Fibroblast of mammary gland (primary cell): ENCODE measurements at places on chromosomes 3 and 15.

DNA sequence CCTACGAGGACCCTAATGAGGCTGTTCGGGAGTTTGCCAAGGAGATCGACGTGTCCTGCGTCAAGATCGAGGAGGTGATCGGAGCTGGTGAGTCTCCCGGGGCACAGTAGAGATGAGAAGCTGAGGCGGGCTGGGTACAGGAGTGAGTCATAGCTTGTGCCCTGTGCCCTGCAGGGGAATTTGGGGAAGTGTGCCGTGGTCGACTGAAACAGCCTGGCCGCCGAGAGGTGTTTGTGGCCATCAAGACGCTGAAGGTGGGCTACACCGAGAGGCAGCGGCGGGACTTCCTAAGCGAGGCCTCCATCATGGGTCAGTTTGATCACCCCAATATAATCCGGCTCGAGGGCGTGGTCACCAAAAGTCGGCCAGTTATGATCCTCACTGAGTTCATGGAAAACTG lies 17.9 kb downstream of the EPHB3 start:
- DNase-seq = no peak

DNA sequence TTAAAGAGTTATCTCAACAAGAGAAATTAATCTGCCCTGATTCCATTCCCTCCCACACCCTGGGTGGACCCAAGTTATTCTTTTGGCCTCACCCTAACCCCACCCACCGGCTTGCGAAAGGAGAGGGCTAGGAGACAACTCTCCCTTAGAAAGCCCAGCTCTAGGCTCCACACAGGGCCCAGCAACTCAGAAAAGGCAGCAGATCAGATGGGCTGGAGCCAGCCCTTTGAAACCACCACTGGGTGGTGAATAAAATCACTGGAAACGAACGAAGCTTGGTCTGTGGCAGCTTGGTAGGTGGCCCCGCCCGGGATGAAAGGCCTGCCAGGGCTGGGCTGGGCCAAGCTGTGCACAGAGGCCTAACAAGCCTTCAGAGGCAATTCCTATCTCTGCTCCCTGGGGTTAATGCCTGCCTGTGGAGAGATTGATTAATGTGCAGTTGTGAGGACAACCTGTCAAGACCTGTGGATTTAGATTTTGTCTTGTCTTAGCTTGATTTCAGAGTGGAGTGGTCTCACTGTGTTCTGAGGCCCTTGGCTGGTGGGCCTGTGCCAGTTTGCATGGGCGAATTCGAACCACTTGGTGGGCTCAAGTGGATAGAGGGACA lies 38.8 kb downstream of the BHLHE40 start:
- peak; percentile 72 for DNase-seq

DNA sequence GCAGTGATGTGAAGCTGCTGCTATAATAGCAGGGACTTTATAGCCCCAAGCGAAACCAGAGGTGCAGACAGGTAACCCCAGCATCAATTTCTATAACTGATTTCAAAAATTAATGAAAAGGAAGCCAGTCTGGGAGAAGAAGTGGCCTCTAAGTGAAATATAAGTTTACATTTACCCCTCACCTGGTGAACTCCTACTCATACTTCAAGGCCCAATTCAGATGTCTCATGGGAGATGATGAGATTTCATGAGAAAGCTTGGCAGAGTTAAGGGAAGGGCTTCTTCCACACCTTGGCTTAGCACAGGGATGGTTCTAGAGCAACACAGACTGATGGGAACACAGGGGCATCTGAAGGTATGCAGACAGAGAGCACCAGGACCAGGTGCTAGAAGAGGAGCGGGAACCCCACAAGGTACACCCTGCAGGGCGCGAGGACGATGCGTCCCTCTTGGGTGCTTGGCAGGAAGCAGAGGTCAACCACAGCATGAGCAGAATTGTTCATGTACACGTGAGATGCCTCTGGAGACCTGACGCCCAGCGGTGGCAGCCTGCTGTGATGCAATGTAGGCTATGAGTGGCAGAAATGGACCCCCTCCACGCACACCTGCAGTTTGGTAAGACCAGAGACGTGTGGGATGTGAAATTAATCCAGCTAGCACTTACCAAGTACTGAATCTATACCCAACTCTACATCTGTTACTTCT lies 102.9 kb downstream of the SRGAP3 start:
- DNase-seq = no peak

GRCh38 chr3:143207338-143207961 lies 87.9 kb downstream of the CHST2 start:
- peak; percentile 58 for DNase-seq

GRCh38 chr15:64144192-64144564 lies 7.4 kb upstream of the SNX22 start:
- DNase-seq = no peak

- no peak for DNase-seq
Observed at GRCh38 chr3:108381529-108382140, 85.3 kb downstream of the HHLA2 start.

- DNase-seq = no peak
Observed at GRCh38 chr15:45095661-45096060, 18.3 kb downstream of the DUOX2 start.

DNA sequence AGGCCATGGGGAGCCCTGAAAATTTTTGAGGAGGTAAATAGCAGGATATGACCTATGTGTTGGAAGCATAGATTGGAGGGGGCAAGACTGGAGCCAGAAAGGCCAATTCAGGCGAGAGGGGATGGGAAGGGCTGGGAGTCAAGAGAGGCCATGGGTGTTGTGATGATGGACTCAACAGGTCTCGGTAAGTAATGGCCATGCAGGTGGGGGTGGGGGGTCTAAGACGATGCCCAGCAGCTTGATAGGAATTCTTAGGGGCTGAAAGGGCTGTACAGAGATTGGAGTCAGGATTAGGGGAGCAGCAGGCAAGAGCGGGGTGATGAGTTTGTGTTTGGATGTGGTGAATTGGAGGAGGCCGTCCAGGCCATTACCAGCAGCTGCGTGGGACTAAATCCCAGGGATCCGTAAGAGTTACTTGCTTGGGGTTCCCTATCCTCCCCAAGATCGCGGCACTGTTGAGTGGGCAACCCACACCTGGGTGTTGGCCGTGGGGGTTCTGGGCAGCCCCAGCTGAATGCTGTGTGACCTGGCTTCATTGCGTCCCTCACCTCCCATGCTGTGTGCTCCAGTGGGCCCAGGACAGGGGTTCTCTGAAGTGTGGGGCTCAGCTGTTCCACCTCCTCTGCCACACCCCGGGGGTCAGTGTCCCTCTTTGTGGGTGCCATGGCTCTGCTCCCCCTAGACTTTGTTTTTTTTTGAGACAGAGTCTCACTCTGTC lies 41.8 kb upstream of the CHRNB4 start:
- DNase-seq = no peak

DNA sequence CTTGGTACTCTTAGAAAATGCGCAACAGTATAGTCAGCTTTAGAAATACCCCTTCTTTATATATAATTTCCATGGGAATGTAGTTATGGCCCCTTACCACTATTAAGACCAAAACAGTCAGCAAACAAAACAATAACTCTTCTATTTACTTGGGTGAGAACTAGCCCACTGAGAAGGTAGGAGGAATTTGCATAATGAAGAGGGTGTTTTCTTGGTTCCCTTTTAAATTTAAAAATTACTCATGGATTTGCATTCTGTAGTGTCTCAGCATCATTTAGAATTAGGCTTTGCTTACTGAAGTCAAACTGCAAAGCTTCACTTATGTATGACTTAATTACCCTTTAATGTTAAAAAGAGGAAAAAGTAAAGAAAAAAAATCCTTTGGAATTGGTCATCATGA lies 350.8 kb downstream of the PTPRG start:
- DNase-seq = no peak

GRCh38 chr3:115071601-115072000 lies 75.5 kb downstream of the ZBTB20 start:
- peak; percentile 39 for DNase-seq

DNA sequence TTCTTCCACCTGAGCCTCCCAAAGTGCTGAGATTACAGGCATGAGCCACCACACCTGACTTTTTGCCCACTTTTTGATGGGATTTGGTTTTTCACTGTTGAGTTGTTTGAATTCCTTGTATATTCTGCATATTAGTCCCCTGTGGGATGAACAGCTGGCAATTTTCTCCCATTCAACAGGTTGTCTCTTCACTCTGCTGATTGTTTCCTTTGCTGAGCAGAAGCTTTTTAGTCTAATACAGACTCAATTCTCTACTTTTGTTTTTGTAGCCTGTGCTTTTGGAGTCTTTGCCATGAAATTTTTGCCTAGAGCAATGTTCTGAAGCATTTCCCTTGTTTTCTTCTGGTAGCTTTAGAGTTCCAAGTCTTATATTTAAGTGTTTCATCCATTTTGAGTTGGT lies 62.7 kb upstream of the MFGE8 start:
- no peak for DNase-seq

- DNase-seq = peak; percentile 42
Observed at GRCh38 chr15:65211482-65211982, 259 bp upstream of the CILP start.

GRCh38 chr3:178257491-178257890 lies 278.7 kb upstream of the KCNMB2 start:
- DNase-seq = no peak

- DNase-seq = no peak
Observed at GRCh38 chr3:20488151-20488550, 302.1 kb upstream of the SGO1 start.

- DNase-seq = no peak
Observed at GRCh38 chr15:42759093-42759492, 22.2 kb upstream of the CDAN1 start.

- DNase-seq = no peak
Observed at GRCh38 chr15:43867096-43867495, 40.3 kb downstream of the WDR76 start.

DNA sequence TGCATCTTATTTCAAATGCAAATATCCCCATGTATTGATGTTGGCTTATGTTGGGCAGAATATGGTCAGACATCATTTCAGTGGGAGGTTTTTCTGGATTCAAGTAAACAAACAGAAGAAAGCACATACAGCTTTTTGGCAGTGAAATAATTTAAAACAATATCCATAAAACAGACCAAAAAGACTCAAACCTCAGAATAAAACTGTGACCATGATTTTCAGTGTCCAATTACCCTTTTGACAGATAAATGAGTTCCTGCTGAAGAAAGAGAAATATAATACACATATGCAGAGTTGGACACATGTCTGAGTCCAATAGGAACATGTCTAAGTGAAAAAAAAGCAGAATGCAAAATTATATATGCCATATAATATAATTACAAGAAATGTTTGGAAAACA lies 39.1 kb downstream of the PXK start:
- no peak for DNase-seq

DNA sequence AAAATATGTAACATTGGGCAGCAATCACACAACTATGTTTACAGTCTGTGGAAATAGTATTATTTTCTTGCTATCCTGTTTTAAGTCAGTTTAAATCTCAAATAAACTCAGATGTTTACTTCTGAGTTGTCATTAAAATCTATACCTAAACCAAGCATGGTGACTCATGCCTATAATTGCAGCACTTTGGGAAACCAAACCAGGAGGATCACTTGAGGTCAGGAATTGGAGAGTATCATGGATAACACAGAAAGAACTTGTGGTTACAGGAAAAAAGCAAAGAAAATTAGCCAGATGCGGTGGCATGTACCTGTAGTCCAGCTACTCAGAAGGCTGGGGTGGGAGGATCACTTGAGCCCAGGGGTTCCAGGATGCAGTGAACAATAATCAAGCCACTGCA lies 631.6 kb upstream of the EPHA6 start:
- DNase-seq = no peak

DNA sequence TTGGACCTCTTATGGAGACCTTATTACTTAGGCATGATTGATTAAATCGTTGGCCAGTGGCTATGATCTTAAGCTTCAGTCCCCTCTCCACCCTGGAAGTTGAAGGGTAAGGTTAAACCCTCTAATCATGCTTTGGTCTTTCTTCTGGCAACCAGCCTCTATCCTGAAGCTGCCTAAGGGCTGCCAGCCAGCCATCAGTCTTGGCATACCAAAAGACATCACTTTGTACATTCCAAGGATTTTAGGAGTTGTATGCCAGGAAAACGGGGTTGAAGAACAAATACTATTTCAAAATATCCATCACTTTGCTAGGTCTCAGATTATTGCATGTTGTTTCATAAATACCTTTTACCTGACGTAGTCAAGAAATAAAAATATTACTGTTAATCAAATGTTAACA lies 28.9 kb downstream of the UBE2E2 start:
- no peak for DNase-seq

DNA sequence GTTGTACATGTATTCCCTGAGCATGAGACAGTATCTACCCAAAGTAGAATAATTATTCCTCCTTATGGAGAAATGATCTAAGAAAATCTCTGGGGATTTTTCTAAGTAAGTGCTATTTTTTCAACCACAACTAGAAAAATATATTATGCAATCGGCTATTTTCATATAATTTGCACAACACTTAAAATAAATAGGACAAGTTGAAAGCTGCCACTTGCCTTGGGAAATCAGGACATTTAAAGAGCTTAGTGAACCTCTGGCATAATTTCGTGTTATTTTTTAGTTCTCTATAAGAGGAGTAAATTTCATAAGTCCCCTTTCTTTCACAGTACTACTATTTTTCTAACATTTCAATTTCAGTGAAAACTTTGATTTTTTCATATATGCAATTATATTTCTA lies 672.1 kb downstream of the OTOL1 start:
- no peak for DNase-seq

GRCh38 chr3:66144568-66145407 lies 76.0 kb upstream of the SLC25A26 start:
- peak; percentile 59 for DNase-seq

DNA sequence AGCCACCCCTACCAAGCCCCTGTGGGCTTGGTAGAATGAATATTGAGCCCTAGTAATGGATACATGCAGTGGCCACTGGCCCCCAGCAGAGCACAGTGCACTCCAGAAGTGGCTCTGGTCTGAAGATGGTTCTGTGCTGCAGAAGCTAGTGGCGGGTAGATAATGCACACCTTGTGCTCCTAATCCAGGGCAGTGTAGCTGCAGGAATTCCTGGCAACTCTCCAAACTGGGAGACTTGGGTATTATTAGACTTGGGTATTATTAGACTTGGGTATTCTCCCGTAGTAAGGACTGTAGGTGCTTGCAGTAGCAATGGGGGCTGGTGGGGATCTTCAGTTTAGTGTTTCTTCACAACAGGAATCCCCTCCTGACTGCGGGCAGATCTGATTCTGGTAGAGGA lies 34.7 kb downstream of the NUSAP1 start:
- DNase-seq = no peak

- DNase-seq = peak; percentile 75
Observed at GRCh38 chr3:30626443-30627180, 20.2 kb downstream of the TGFBR2 start.

GRCh38 chr3:185363662-185364203 lies 797 bp downstream of the MAP3K13 start:
- no peak for DNase-seq

GRCh38 chr3:84140631-84141030 lies 818.2 kb upstream of the CADM2 start:
- no peak for DNase-seq
